CD4-positive, alpha-beta T cell treated with Interleukin-15 for 1 hour (primary cell): ENCODE measurements at places on chromosomes 12 and 14.

GRCh38 chr12:64265839-64266238 lies 43.7 kb upstream of the KICS2 start:
- DNase-seq = no peak

GRCh38 chr12:70319605-70320004 lies 46.5 kb upstream of the KCNMB4 start:
- DNase-seq = no peak

- DNase-seq = peak; percentile 36
Measured at GRCh38 chr12:123062681-123063486, 82.4 kb downstream of the ARL6IP4 start.

DNA sequence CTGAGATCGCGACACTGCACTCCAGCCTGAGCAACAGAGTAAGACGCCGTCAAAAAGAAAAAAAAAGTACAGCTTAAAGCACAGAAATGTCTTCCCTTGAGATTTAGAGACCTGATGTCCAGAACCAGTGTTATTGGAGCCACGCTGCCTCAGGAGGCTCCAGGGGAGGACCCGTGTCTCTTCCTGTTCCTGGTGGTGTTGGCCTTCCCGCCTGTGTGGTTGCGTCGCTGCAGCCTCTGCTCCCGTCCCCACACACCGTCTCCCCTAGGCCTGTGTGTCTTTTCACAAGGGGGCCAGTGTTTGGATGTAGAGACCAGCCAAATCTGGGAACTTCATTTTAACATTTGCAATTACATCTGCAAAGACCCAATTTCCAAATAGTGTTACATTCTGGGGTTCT lies 8.6 kb upstream of the FBRSL1 start:
- DNase-seq = no peak

DNA sequence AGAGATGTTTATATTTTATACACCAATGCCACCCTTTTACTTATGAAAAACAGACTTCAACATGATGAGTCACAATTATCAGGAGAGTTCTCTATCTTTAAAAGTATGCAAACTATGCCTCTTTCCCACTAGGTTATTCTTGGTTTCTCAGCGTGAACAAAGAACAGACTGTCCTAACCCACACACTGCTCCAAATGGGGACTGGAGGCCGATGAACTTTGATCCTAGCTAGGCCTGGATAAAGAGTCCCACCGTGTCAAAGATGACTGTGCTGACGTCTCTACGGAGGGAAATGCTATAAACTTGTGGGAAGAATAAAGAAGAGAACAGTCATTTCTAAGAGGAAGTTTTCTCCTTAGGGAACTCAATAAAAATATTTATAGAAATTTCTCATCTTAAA lies 160.1 kb downstream of the EPS8 start:
- no peak for DNase-seq

- peak; percentile 16 for DNase-seq
Measured at GRCh38 chr12:130436741-130437501, 99.2 kb downstream of the PIWIL1 start.

- no peak for DNase-seq
Measured at GRCh38 chr14:68473794-68474193, 319.1 kb downstream of the ZFP36L1 start.
